Left lobe of liver (tissue), 2 donors: ENCODE measurements at places on chromosomes 13 and 19.
A peak's percentile ranks its signal among the peaks of the same experiment; 100 is the strongest.

- DNase-seq: no peak
Measured at GRCh38 chr13:30423891-30424290, 1.6 kb downstream of the UBE2L5 start.

DNA sequence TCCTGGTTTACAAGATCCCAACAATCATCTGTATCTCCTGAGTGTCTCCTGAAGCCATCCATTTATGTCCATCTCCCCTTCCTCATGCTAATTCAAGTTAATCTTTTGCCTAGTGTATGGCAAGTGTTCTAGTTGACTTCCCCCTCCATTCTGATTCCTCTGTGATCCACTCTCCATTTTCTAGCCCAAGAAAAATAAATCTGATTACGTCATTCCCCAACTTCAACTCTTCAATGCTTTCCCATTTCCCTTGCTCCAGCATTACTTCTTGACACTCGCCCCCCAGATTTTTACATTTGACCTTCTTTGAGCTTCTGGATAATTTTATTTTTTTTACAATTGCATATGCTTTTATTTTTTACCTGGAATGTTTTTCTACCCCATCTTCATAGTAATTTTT lies 640.8 kb downstream of the TBC1D4 start:
- no peak for DNase-seq

GRCh38 chr13:105365831-105366230 lies 1169.6 kb downstream of the EFNB2 start:
- DNase-seq: no peak

DNA sequence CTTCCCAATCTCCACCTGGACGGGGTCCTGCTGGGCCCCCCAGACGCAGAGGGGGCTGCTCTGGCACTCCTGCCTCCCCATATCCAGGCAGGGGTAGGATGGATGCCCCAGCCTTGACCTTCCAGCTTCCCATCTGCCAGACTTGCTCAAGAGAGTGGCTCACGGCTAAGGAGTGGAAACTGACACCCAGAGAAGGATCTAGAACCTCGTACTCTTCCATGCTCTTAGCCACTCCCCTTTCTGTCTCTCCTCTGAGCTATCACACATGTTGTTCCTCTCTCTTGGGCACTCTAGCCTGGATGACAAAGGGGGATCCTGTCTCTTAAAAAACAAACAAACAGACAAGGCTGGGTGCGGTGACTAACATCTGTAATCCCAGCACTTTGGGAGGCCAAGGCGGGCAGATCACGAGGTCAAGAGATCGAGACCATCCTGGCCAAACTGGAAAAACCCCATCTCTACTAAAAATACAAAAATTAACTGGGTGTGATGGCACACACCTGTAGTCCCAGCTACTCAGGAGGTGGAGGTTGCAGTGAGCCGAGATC lies 12.2 kb upstream of the FUT5 start:
- no peak for DNase-seq

- no peak for DNase-seq
Measured at GRCh38 chr13:105426441-105426840, 1109.0 kb downstream of the EFNB2 start.

- no peak for DNase-seq
Measured at GRCh38 chr13:101945435-101945834, 456.4 kb downstream of the FGF14 start.

- DNase-seq: peak; percentile 60
Measured at GRCh38 chr19:46745521-46746280, at the start of gene FKRP. FKRP (plus strand) TSS chr19:46746057; CDS start chr19:46755451, 9,394 bp downstream.

GRCh38 chr13:54357284-54357933 lies 1328.8 kb downstream of the OLFM4 start:
- DNase-seq: no peak

DNA sequence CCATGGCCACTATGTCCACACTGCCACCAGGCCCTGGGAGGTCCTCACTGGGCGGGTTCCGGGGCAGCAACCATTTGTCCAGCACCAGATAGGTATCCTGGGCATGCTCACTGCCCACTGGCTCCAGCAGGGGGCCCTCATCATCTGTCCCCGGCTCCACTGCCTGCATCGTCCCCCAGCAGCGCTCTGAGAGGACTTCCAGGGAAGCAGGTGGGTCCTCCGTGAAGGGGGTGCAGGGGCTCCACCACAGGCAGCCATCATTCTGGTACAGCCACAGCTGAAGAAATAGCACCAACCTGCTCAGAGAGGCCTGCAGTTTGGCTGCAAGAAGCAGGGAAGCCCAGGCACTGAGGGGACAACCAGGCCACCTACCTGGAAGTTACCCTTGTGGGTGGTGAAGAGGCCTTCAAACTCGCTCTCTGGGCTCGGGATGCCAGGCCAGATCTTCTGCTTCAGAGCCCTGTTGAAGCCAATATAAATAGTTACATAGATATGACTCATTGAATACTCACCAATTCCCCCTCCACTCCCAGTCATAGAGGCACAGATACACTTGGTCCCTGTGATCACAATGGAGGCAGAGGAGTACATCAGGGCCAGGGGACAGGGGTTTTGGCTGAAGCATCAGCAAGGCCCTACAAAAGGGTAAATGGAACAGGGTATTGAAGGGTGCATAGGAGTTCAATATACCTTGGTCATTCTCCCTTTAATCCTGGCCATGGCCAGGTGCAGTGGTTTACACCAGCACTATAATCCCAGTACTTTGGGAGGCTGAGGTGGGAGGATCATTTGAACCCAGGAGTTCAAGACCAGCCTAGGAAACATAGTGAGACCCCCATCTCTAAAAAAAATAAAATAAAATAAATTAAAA lies 4.1 kb downstream of the SWSAP1 start:
- no peak for DNase-seq

DNA sequence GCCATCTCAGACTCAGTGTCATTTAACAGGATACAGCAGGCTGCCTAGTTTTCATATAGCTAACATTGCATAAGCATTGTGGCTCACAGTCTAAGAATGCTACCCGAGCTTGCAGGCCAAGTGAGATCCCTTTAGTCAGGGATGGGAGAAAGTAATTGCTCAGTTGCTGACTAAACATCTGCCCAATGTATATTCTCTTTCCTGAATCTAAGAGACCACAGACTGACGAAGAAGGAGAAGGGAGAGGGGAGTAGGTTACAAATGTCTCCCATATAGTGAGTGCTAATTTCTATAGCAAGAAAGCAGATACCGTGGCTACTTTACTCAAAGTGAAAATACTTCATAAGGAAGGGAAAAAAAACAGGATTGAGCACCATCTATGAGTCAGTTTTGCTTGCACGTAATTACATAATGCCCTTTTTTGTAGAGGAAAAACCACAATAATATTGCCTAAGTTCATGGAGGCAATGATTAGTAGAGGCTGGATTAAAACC lies 453.9 kb downstream of the COG6 start:
- no peak for DNase-seq

- no peak for DNase-seq
Measured at GRCh38 chr13:67148161-67148571, 82.0 kb downstream of the PCDH9 start.

DNA sequence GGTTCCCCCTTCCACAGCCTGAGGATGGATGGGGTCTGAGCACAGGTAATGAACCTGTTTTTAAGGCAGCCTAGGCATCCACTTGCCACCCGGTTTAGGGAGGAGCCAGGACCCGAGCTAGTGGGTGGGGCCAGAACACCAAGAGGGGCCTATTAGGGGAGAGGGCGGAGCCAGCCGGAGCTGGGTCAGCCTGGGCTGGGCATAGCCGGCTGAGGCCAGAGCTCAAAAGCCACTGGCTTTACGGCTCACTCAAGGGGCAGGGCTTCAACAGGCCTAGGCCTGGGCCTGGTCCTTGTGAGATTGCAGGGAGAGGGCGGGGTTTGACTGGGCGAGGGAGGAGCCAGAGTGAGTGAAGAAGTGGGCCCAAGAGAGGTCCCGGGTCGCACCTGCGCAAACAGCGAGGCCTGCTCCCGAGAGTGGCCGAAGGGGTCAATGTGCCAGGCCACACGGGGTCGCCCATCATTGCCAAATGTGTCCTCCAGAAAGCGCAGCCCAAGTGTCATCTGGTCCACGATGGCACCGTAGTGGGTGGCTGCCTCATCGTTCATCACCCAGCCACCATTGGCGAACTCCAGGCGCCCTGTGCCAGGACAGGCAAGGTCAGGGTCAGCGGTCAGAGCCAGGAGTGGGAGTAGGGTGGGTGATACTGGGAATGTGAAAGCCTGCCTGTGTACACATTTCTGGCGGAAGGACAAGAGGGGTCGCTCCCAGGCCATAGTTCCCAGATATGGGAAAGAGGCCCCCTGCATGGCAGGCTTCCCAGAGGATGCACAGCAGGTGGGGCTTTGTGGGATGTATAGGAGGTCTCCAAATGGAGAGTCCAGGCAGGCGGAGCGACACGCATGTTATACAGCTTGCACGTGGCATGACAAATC lies 1.9 kb downstream of the MAN2B1 start:
- DNase-seq: no peak

- no peak for DNase-seq
Measured at GRCh38 chr19:4378886-4379285, 21.5 kb downstream of the SH3GL1 start.

DNA sequence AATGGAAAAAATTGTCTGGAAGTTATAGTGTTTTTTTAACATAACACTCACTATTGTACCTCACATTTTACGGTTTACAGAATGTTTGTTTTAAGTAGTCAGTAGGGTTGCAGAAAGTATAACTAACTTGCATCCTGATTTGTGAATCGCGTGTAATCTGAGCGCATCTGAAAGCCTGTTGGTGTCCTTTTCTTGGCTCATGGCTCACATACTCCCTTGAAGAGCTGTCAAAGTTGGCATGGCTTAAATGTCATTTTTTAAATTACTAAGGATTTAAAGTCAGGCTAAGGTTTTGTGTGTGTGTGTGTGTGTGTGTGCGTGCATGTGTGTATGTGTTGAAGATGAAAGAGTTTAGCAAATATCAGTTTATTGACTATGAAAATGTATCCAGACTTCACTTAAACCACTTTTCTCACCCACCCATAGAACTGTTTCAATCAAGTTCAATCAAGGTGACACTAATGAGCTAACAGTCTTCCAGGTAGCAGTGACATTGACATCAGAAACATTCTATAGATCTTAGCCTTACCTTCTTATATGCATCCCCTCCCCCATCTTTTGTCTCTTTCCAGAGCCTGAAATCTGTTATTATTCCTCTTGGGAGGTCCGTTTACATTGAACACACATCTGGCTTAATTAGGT lies 480.4 kb upstream of the SGCG start:
- no peak for DNase-seq
